ENCODE measurements at places on chromosomes 3 and 15. TPM values are rescaled to one million over a fixed set of nuclear protein-coding genes. Genes with fewer than 3 reads are reported as not detected.

- DNase-seq, result no peak
These were observed 207.7 kb downstream of the NAALADL2 start for GRCh38 chr3:175066617-175067415.

MRAS gene
- polyA plus RNA-seq, result 30.9 TPM

- no peak for DNase-seq
These were observed 19.3 kb upstream of the ETV5 start for GRCh38 chr3:186128158-186128557.

GRCh38 chr3:129343643-129344360 is 65.1 kb downstream of the HMCES start:
- DNase-seq, result no peak

GRCh38 chr3:177499779-177500423 is 302.6 kb upstream of the TBL1XR1 start:
- no peak for DNase-seq
